ENCODE measurements at places on chromosomes 7 and 10. TPM values are rescaled to one million over a fixed set of nuclear protein-coding genes. Genes with fewer than 3 reads are reported as not detected.

DNA sequence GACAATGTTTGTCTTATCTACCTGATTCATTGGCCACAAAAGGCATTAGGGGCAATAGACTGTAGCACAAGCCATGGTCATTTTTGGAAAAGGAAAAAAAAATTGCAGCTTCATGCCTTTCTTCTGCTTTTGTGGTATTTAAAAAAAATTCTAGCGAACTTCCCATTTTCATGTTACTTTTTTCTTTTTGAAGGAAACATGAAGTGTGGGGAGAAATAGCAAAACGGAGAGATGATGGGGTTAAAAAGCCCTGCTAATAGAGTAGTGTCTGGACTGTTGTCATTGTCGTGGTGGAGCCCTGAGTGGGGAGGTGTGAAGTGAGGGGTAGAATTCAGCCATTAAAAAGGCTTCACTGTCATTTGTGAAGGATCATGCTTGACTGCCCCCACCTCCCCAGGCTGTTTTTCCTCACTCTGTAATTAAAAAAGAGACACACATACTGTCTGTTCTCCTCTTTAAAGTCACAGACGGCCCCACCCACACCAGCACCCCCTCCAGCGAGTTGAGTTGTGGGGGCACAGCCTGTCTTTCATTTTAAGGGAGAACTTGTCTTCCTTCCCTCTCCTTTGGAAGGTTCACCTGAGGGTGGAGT lies 272.4 kb downstream of the CREB5 start:
- DNase-seq, result no peak
- H3K27me3 ChIP-seq, result no peaks in the 10 kb centered on the region
- H3K27ac ChIP-seq, result no peak overlapping the region
- peaks cover 47% of the 10 kb centered on the region for H3K4me1 ChIP-seq
- H3K36me3 ChIP-seq, result no peaks in the 10 kb centered on the region

DNA sequence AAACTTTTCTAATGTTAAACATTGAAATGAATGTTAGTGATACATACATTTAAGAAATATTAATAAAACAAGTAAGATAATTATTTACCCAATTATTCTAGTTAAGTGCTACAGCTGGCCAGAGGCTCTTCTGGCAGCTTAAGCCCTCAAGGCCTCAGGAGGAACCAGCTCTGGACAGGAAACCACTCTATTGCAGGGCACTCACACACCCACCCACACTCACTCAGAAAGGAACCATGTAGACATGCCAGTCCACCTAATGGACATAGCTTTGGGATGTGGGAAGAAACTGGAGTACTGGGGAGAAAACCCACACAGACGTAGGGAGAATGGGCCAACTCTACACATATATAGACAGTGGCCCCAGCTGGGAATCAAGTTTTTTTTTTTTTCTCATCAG lies 28.2 kb downstream of the UMAD1 start:
- H3K36me3 ChIP-seq, result no peaks in the 10 kb centered on the region
- H3K4me3 ChIP-seq, result no peak overlapping the region
- no peak overlapping the region for H3K27ac ChIP-seq
- DNase-seq, result no peak
- H3K4me1 ChIP-seq, result peaks cover 20% of the 10 kb centered on the region
- H3K27me3 ChIP-seq, result no peaks in the 10 kb centered on the region

DNA sequence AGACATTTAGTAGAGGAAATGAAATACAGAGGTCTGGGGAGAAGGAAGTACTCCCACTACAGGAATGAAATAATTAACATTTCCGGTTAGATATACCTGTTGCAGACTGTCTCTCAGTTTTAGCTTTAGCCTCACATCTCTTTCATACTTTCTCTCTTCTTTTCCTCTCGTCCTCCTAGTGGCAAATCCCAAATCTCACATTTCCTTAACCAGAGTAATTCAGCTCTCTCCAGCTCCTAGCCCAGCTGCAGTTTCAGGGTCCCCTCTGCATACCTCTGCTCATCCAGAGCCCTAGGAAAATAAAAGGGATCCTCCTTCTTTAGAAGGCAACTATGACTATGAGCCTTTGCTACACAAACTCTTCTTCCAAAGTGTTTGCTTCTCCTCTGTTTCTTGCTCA lies 643.2 kb downstream of the PHTF2 start:
- H3K4me1 ChIP-seq, result no peaks in the 10 kb centered on the region
- no peak for DNase-seq
- H3K36me3 ChIP-seq, result no peaks in the 10 kb centered on the region
- H3K27ac ChIP-seq, result no peak overlapping the region

- no peak overlapping the region for H3K27ac ChIP-seq
- H3K36me3 ChIP-seq, result no peaks in the 10 kb centered on the region
- H3K4me1 ChIP-seq, result peaks cover 17% of the 10 kb centered on the region
- no peak for DNase-seq
Measured at GRCh38 chr7:151104411-151105235, 18.3 kb downstream of the AGAP3 start.

Gene CALML3
- polyA plus RNA-seq, result not detected
